ENCODE measurements at places on chromosomes 1 and 21. TPM values are rescaled to one million over a fixed set of nuclear protein-coding genes. Genes with fewer than 3 reads are reported as not detected.

Gene TNFRSF14
- 74.2 TPM for polyA plus RNA-seq

Gene EPHB2
- polyA plus RNA-seq, result not detected

Gene THEM5
- 0.25 TPM for polyA plus RNA-seq

Gene UBE2U
- polyA plus RNA-seq, result not detected

Gene MIXL1
- not detected for polyA plus RNA-seq

Gene PTTG1IP
- 94.5 TPM for polyA plus RNA-seq

Gene PLEKHN1
- 0.39 TPM for polyA plus RNA-seq

- no peak for DNase-seq
Measured at GRCh38 chr1:210367566-210367965, 38.9 kb downstream of the HHAT start.

DNA sequence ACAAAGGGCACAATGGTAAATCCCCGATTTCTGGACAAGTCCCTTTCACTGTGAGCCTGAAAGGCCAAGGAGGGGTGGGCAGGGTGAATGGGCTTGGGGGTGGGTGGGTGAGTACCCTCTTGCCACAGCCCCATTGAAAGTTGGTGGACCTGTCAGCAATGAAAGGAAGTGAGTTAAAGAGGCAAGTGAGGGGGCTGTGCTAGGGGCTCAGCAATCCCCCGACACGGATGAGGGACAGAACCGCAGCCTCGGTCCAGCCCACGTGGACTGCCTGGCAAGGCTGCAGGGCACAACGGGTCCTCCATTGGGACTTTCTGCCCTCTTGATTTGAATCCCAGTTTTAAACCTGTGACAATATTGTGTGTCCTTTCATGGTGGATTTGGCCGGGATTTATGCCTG lies 255.3 kb downstream of the FOXD2 start:
- DNase-seq, result no peak

DNA sequence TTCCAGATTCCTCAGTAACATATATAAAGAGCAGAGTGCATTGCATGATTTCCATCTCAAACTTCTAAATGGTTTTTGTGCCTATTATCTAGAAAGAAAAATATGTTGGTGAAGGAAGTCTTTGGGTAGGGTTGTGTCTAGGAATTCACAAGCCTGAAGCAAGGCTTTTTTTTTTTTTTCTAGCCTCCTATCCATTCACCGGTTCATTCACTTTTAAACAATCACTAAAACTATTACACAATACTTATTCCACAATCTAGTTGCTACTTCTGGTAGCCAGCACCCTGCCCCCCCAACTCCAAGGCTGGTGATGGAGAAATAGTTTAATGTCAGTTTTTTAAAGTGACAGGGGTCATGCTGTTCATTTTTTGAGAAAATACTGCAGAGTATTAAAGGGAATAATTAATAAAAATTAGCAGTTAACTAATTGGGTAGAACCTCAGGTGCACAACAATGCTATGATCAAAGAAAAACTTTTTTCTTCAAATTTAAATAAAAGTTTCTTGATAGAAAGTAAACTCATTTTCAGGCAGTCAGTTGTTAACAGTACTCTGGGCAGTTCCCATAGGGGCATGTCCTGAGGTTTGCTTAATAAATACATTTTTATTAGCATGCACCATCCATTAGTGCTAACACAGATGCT lies 10.9 kb downstream of the IRF2BP2 start:
- DNase-seq, result no peak

GRCh38 chr1:151693057-151693651 lies 23.4 kb downstream of the CELF3 start:
- peak; percentile 16 for DNase-seq

- no peak for DNase-seq
Measured at GRCh38 chr1:165161130-165161529, 195.4 kb downstream of the LMX1A start.

DNA sequence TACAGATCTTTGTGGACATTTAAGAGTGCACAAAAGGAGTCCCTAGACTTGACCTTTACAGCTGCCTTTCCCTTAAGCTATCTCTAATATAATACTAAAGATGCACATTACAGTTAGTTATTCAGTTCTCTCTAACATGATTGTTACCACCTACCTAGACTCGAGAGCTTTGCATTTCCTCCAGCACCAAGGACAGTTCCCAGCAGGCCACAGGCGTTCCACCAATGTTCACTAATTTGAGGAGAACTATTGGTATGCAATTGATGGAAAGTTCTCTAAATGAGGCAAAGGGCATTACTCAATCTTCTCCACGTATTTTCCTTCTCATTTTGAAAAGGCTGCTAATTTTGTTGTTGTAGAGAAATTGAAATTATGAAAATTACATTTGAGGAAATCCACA lies 5.4 kb upstream of the NTNG1 start:
- DNase-seq, result peak; percentile 12

GRCh38 chr1:88327391-88328267 lies 356.4 kb upstream of the PKN2 start:
- DNase-seq, result no peak

DNA sequence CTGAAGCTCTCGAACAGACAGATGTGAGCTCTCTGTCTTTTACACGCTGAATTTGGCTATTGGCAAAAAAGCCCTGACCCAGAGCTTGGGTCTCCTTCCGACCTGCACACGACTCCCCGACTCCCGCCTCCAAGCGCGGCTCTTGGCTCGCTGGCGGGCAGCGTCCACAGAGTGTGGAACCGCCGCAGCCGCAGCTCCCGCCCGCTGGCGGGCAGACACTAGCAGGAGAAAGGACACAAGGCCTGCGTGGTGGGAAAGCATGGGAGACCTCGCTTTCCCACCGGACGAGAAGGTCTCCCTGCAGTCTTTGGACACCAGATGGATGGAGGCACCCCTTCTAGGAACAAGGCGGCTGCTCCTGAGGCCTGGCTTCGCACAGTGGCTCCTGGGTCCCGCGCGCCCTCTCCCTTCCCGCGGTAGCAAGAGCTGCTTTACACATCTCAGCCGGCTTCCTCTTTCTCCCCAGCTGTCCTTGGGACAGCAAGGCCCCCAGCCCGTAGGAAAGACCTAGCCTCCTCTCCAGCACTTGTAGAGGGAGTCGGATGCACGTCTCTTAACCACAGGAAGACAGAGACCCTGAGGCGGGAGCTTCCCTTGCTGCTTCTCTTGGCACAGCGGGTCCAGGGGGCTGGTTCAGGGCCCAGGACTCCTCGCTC lies 92.1 kb downstream of the PRKAB2 start:
- no peak for DNase-seq

DNA sequence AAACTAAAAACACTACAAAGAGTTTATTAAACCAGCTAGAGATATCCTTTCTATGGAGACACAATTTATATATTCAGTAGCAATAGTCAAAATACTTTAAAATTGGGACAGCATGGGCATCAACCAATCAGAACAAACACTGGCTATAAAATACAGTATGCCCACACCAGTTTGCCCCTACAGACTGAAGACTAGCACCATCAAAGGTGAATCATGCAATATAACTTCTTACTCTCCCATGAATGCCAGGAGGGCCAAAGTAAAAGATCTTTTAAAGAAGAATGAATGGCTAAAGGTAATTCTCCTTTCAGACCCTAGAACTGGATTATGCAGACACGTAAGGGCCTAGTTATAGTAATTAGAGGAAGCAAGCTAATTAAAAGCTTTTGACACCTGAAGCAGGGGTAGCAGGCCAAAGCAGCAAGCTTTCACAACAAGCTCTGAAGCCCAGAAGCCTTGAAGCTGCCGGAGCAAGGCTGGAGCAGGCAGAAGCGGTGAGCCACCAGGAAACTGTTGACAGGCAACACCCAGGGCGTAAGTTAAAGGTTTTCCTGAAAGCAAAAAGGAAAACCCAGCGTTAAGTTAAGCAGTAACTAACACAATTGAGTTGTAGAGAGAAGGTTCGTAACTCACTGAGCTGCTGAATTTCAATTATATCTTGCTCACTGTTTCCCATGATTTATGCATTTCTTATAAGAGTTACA lies 99.3 kb downstream of the CDC42BPA start:
- no peak for DNase-seq

DNA sequence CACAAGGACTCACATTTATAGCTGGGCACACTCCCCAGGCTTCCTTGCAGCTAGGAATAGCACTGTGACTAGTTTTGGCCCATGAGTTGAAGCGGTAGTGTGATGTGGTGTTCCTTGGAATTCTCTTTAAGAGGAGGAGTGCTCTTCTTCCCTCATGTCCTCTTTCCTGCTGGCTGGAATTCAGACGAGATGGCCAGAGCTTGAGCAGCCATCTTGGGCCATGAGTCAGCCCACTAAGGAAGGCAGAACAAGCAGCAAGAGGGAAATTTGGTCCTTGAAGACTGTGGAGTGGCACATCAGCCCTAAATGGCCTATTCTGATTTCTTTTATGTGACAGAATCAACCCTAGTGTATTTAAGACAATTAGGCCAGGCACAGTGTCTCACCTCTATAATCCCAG lies 20.0 kb downstream of the HTR6 start:
- DNase-seq, result no peak

DNA sequence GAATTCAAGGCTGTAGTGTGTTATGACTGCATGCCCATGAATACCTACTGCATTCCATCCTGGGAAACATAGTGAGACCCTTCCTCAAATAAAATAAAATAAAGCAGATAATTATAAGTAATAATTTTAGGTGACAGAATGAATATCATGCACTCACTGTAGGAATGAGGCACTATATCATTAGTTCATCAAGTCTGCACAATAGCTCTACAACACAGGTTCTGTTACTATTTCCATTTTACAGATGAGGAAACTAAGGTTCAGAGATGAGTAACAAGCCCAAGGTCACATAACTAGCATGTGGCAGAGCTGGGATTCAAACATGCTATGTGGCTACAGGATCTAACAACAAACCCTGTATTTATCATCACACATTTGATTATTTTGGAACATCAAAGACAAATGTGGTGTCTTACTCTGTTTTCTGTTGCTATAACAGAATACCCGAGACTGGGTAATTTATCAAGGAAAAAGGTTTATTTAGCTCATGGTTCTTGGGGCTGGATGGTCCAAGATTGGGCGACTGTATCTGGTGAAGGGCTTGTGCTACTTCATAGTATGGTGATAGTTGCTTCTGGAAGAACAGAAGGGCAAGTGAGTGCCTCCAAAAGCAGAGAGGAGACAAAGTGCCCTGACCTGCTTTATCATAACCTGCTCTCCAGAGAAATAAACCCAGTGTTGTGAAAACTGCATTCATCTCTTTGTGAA lies 4.8 kb upstream of the ZNF691 start:
- DNase-seq, result no peak

DNA sequence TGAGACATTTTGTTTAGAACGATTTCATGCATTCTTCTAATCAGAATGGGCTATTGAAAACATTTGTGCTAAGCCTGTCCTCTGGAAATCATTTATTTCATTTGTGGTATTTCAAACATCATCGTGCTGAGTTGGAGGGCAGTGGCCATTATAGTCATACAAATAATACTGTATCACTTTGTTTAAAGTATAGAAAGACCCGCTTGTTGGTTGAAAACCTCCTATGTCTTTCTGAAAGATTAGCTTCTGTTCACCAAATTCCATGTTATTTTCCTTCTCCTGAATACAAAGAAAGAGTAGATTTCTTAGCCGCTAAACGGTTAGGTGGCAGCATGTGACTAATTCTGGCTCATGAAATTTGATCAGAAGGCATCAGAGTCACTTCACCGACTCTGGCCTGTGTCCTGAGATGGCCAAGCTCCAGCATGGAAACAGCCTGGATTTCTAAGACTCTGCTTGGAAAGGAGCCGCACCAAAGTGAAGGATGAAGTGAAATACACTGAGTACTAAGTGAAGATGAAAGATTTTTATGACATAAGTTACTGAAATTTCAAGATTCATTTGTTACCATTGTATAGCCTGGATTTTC lies 355.1 kb downstream of the USP25 start:
- DNase-seq, result no peak

- peak; percentile 57 for DNase-seq
Measured at GRCh38 chr1:209248649-209249279, 334.8 kb upstream of the CAMK1G start.

DNA sequence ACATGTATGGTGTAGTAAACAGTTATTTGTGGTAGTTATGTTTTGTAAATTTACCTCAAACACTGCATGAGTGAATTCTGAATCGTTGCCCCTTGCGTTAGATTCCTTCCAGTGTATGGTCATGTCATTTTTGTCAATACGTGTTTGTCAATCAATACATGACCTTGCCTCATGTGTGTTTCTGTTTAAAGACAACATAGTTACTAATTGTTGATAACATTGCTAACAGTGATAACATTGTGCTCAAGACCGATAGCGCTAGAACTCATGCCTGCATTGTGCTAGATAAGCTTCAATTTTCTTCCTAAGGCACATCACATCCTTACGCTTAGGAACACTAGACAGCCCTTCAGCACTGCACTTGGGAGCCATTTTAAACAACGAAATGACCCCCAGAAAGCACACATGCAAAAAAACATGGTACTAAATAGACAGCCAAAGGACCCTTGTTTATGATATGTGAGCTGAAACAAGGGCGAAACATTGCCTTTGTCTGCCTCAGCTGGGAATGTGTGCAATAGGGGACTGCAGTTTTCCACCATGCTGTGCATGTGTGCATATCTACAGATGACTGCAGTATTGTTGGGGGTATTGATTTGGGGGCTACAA lies 37.3 kb downstream of the MRPS6 start:
- no peak for DNase-seq
